ENCODE measurements at places on chromosomes 5 and 9. TPM values are rescaled to one million over a fixed set of nuclear protein-coding genes. Genes with fewer than 3 reads are reported as not detected.

Gene LCN1
- not detected for total RNA-seq

Gene KIF12
- total RNA-seq: not detected

Gene TNPO1
- total RNA-seq: 66.8 TPM

Gene LIFR
- total RNA-seq: 56.1 TPM

Gene PJA2
- total RNA-seq: 70.5 TPM

Gene NIPAL4
- total RNA-seq: not detected

Gene C5orf34
- 0.73 TPM for total RNA-seq

Data from Right ventricle myocardium inferior (tissue), 1 donor.